Stimulated activated CD8-positive, alpha-beta memory T cell treated with anti-CD3 and anti-CD28 coated beads, Interleukin-7, amount 100 ng/mL, for 48 hours (primary cell): ENCODE measurements at places on chromosomes 1 and 21.

GRCh38 chr21:15853126-15853525, 123.3 kb downstream of the USP25 start:
- DNase-seq: no peak

GRCh38 chr1:221823149-221823548, 81.3 kb upstream of the DUSP10 start:
- DNase-seq: no peak

DNA sequence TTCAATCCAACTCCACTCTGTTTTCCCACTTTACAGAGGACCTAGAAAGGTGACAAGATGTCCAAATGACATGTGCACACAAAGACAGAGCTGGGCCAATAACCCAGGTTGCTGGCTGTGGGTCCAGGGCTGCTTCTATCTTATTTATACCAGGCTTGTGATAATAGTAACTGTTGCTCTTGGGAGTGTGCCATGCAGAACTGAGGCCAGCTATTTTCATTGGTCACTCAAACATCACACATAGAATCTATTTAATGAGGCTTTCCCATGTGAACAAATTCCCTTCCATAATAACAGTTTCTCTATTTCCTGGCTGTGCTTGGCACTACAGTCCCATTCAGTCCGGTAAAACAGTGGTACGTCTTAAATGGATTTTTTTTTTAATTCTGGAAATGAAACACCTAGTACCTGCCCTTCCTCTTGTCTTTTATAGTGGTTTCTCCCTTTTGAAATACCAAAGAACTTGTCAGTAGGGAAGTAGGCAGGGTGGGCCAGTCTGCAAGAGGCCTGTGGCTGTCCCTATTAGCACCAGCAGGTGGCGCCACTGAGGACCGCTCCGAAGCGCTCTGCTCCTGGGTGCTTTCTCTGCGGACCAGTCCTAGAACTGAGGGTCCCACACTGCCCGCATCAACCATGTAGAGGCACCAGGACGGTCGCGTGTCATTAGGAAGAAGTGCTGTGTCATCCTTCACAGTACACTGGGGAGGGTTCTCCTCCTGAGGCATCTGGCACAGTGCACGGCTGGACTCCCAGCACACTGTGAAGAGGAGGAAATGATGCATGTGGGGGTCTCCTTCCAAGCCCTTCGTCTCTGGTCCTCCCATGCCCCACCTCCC, 52.1 kb downstream of the GPR161 start:
- DNase-seq: peak; percentile 41

GRCh38 chr1:46617108-46617800, 643 bp upstream of the MOB3C start:
- DNase-seq: no peak

- DNase-seq: no peak
Measured at GRCh38 chr1:8202182-8202905, 115.6 kb upstream of the SLC45A1 start.

DNA sequence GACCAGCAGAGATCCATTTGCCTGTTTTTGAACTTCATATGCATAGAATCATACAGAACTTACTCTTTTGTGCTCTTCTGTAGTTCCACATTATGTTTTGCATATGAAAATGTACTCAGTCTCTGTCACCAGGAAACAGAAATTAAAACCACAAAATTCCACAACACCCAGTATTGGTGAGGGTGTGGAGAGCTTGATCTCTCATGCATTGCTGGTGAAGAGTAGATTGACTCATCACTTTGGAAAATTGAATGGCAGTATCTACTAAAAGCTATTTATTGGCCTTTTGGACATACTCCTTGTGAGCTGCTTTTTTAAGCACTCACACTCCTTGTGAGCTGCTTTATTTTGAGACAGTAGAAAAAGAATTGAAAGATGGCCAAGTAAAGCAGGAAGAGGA, 43.3 kb downstream of the VTCN1 start:
- DNase-seq: no peak

- no peak for DNase-seq
Measured at GRCh38 chr1:8651236-8651890, 166.1 kb downstream of the RERE start.

DNA sequence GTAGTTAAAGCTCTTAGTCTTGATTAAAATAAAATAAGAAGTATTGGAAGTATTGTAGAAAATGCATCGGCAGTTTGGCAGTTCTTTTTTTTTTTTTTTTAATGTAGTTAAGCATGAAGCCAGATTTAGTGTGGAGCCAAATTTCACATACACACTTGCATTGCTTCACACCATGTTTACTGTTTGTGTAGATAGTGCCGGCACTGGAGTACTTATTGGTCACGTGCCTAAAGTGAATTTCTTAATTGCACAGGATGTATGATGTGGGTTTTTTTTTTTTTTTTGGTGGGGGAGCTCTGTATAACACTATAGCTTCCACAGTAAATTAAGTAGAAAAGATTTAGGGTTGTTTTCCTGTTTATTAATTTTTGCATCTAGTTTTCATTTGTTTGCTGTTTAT, 21.2 kb upstream of the TMEM61 start:
- DNase-seq: no peak

GRCh38 chr1:167794043-167794442, 72.3 kb downstream of the MPZL1 start:
- no peak for DNase-seq

- DNase-seq: no peak
Measured at GRCh38 chr1:14997646-14998276, 155.8 kb upstream of the TMEM51 start.

GRCh38 chr21:36105327-36105842, 29.5 kb upstream of the CBR3 start:
- no peak for DNase-seq

- peak; percentile 28 for DNase-seq
Measured at GRCh38 chr1:160550572-160551034, 27.5 kb upstream of the SLAMF6 start.

DNA sequence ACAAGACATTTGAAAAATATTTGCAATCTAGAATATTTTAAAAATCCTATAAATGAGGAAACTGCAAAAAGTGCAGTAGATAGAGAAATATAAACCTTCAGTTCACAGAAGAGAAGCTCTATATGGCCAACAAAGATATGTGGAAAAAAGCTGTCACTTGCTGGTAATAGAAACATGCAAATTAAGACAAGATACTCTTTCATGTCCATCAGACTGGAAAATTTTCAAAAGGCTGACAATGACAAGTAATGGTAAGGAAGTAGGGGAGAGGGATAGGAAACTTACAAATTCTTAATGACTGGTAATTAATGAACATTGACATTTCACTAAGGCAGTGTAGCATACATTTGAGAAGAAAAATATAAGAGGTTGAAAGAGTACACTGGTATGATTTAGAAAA, 147.9 kb downstream of the MRPL39 start:
- DNase-seq: no peak

DNA sequence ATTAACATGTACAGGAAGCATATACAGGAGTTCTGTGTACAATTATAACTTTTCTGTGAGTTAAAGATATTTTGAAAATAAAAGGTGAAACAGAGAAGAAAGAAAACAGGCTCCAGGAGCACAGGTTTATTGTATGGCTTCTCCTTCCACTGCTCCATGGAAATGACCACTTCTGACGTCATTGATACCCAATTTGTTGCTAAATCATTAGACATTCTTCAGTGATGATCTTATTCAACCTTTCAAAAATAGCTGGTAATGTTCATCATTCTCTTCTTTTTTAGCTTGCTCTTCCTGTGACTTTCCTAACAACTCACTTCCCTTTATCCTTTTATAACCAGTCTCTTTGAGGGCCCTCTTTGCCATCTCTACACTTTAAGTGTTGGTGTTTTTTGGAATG, 77.8 kb downstream of the KCNK2 start:
- no peak for DNase-seq

GRCh38 chr1:2859219-2859880, 57.9 kb upstream of the TTC34 start:
- DNase-seq: no peak

DNA sequence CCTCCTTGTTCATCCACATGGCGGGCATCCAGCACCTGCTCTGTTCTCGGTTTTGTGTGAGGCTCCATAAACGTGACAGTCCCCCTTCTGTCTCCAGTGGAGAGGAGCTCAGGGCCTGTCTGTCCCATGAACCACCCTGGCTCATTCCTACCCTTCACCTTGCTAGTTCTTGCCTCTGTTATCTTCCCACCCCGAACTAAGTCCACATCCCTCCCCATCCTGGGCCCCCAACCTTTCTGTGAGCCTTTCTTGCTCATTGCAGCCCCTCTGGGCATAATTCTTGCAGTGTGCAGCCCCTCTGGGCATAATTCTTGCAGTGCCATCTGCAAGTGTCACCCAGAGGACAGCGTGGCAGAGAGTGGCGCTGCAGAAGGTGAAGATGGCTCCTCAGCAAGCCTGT, 216.7 kb upstream of the TMEM51 start:
- no peak for DNase-seq

- no peak for DNase-seq
Measured at GRCh38 chr1:202812176-202813026, 1.6 kb downstream of the PCAT6 start.

GRCh38 chr1:239815074-239815473, 276.6 kb upstream of the FMN2 start:
- DNase-seq: no peak

DNA sequence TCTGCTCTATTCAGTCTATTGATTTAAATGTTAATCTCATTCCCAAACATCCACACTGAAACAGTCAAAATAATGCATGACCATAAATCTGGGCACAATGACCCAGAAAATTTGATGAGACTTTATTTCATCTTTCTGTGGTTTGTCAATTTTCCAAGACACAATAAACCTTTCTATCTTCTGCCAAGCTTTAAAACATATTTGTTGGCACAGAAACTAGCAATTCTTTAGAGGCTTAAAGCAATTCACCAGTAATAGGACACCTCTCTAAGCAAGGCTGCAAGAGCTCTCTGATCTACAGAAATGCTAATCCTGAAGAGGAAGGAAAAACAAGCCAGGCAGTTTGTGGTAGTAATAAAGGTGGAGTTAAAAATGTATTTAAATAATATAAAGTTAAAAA, 113.7 kb downstream of the FCRL5 start:
- DNase-seq: no peak

DNA sequence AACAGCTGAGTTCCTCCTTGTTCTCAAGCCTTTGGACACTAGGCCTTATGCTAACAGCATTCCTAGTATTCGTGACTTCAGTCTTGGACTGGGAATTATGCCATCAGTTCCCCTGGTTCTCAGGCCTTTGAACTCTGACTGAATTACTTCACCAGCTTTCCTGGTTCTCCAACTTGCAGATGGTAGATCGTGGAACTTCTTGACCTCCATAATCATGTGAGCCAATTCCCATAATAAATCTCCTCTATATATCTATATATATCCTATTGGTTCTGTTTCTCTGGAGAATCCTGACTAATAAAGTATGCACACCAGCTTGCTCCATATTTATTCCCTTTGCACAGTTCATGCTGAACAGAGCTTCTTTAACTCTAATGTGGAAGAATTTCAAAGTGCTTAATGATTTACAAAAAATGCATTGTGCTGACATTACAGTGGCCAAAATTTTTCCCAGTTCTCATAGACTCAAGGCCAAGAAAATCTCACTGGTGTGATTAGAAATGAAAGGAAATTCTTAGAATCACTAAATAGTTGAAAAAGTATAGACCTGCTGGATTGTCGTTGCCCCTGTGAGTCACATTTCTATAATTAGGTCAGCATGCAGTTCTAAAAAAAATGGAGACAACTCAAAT, 462.9 kb upstream of the ADAMTS5 start:
- DNase-seq: no peak

DNA sequence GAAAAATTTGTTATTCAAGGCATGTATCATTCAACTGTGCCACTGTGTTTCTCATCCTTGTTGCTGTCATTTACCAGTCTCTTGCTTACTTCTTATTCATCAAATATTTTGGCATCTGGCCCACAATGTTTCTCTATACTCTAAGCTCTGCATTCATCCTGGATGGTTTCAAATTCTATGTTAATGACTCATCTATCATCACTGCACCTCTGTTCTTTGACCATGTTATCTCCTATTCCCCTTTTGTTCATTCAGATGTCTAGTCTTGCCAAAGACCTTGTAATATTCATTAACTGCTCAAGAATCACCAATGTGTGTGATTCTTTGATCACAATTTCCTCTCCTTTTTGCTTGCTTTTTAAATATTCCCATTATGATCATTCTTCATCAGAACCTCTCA, 54.6 kb upstream of the PRKACB start:
- DNase-seq: no peak

DNA sequence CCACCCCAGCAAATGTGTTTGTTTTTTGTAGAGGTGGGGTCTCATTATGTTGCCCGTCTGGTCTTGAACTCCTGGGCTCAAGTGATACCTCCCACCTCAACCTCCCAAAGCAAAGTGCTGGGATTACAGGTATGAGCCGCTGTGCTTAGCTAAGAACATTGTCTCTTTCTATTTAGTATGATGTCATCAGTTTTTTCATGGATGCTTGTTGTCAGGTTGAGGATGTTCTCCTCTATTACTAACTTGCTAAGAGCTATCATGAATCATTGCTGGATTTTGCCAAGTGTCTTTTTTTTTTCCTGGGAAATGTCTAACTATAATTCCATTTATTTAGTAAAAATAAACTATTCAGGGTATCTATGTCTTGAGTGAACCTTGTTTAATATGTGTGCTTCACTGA, 19.0 kb upstream of the MPC2 start:
- no peak for DNase-seq

GRCh38 chr1:189253601-189254350, 1223.9 kb downstream of the BRINP3 start:
- no peak for DNase-seq

DNA sequence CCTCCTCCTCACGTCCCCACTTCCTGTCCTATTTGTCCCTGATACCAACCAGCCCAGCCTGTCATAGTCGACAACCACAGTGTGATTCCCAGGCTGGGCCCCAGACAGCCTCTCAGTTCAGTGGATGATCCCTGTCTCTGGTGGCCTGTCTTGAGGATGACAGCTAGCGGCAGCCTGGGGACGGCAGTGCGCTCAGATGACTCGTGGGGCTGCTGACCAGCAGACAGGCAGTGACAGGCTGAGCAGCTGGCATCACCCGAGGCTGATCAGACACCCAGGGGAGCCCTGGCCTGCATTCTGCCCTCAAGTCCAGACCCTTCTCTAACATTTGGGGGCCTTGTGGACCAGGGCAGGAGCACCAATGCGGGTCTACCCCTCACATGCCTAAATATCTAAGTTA, 21.0 kb downstream of the NKAIN1 start:
- DNase-seq: no peak

DNA sequence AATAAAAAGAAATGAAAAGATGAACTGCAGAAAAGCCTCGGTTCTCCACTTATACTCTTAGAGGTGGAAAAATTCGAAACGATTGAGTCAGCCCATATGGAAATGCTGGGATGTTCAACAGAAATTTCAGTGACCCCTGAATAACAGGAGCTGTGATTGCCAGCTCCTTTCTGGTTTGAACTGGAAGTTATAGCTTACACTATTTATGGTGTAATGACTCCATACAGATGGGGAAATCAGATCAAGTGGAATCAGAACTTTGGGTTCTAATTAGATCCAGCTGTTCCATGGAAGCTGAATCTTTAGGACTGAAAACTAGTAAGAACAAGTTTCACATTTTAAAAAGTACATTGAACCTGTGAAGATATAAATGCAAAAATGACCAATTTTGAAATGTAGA, 569.3 kb upstream of the ZRANB2 start:
- DNase-seq: no peak

GRCh38 chr1:218366322-218367052, 21.4 kb downstream of the TGFB2 start:
- no peak for DNase-seq

- DNase-seq: no peak
Measured at GRCh38 chr1:185864889-185865517, 130.8 kb downstream of the HMCN1 start.

GRCh38 chr1:209692296-209692695, 12.3 kb upstream of the HSD11B1 start:
- no peak for DNase-seq
